ENCODE measurements at places on chromosomes 3 and 15. TPM values are rescaled to one million over a fixed set of nuclear protein-coding genes. Genes with fewer than 3 reads are reported as not detected.

- DNase-seq = peak; percentile 19
Observed at GRCh38 chr15:72342385-72342784, 22.4 kb upstream of the CELF6 start.

- peak; percentile 16 for DNase-seq
Observed at GRCh38 chr3:126473292-126474168, 2.2 kb downstream of the ZXDC start.

DNA sequence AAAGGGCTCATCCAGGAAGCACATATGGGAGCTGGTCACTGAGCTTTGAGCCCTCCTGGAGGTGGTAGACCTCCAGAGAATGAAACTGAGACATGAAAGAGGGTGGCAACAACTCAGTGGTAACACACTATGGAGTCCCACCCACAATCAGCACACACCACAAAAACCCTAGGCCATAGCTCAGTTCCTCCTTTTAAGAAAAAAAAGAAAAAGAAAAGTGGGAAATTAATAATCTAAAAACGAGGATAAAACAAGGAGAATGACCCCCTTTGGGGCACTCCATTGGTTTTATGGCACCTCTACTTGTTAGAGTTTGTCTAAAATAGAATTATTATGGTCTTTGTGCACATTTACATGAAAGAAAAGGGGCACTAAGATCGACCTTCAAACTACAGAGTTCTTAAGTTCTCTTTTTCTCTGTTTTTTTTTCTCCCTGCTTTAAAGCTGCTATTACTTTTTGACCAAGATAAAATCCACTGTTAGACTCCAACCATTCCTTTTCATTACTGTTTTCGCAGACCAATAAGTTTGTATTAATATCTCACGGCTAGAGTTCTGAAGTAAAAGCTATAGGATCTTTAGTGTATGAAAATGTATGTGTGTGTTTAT lies 40.2 kb upstream of the ZBTB20 start:
- no peak for DNase-seq

DNA sequence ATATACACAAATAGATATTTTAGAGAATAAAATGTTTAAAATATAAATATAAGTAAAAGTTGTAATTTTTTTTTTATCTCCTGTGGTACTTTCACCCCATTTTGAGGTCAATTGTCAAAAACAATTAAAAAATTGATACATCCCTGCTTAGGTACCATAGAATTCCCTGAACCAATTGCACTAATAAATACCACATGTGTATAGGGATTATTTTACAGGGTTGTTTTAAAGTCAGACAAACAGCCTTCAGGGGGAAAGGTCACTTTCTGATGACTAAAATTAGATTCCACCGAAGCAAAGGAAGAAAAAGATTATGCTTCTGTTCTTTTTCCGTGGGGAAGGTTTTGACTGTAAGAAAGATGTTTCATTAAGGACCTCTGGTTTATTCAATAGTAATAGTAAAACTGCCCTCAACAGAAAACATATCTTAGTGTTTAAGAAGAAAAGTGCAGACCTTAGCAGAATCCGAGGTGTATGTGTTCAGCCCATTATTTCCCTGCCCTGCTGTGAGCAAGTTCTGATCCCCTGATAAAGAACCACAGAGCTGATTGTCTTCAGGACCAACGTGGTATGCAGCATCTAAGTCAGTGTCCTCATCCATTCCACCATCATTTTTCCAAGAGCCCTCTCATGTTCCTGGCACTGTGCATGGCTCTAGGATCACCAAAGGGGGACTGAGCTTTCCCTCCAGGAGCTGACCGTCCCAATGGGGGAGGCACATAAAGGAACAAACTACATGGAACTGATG lies 132.9 kb upstream of the IL12A start:
- no peak for DNase-seq

DNA sequence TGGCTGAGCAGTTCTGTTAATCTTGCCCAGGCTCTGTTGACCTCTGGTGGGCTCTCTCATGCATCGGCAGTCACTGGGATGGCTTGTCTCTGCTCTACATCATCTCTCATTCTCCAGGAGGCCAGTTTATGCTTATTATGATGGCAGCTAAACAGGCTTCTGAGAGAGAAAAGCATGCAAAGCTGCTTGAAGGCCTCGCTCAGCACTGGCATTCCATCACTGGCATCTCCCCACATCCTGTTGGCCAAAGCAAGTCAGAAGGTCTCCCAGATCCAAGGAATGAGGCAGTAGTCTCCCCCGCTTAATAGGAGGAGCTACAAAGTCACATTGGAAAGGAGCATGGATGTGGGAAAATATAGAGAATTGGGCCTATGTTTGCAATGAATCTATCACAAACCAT lies 212.6 kb downstream of the ZNF621 start:
- DNase-seq = no peak

GRCh38 chr3:3084890-3085289 lies 25.3 kb downstream of the IL5RA start:
- DNase-seq = no peak

- DNase-seq = peak; percentile 39
Observed at GRCh38 chr3:195001961-195002861, 268.7 kb downstream of the XXYLT1 start.

DNA sequence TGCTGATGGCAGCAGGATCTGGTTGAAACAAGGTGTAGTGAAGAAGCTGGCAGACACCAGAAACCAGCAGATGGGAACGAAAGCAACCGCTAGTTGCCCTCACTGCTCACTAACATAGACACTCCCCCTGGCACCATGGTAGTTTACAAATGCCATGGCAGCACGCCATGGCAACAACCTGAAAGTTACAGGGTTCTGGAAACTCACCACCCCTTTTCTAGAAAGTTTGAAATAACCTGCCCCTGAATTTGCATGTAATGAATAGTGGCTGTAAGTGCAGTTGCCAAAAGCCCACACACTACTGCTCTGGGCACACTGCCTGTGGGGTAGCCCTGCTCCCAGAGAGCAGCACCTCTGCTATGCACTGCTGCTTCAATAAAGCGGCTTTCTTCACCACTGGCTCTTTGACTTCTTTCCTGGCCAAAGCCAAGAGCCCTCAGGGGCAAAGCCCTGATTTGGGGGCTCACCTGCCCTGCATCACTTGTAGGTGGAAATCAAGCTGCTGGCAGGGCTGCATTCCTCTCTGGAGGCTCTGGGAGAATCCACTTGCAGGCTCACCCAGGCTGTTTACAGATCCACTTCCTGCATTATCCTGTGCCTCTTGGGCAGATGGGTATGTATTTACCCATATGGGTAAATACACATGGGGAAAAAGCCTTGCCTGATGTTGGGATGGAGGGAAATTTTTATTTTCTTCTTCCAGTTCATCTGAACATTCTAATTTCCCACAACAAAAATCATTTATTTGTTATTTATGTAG lies 2.0 kb upstream of the GP9 start:
- DNase-seq = peak; percentile 29

DNA sequence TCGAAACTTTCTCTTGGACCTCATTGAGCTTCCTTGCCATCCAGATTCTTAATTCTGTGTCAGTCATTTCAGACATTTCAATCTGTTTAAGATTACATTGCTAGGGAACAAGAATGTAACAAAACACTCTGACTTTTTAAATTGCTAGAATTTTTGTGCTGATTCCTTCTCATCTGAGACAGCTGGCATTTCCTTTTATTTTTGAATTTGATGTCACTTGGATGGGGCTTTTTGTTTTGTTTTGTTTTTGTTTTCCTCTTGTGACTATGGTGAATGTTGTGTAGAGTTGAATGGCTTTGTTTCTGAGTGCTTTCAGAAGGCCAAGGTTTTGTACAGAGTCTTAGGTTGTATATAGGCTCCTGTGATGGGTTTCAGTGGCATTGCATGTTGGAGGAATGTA lies 1129.3 kb downstream of the NAALADL2 start:
- DNase-seq = no peak

- DNase-seq = no peak
Observed at GRCh38 chr3:4996223-4996765, 17.1 kb downstream of the BHLHE40 start.

- no peak for DNase-seq
Observed at GRCh38 chr3:73699327-73699726, 74.6 kb upstream of the PDZRN3 start.

DNA sequence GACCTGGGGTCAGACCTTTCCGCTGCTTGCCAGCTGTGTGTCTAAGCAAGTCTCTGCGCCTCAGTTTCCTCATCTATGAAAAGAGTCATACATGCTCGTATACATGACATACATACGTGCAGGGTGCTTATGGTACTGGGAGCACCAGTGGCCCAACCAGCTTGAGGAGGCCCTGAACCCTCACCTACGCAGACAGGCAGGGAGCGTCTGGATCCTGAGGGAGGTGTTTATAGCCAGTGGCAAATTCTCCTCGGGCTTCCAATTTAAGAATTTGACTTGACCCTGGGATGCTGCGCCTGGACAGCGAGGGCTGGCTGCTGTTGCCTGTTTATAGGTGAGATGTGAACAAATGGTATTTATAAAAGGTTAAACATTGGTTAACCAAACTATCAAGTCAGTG lies 17.7 kb upstream of the FGD5 start:
- DNase-seq = no peak

DNA sequence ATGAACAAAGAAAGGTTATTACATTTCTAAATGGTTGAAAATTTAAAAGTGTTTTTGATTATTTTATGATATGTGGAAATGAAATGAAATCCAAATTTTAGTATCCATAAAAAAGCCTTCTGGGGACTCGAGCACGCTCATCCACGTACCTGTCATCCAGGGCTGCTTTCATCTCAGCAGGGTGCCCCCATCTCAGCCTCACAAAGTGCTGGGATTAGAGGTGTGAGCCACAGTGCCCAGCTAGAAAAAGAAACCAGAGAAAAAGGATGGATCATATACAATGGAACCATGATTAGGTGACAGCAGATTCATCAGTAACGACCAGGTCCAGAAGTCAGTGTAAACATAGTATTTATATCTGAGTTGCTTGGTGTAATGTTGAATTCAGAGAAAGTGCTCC lies 49.7 kb downstream of the STARD5 start:
- no peak for DNase-seq

- no peak for DNase-seq
Observed at GRCh38 chr3:50388016-50388719, 28.8 kb upstream of the TMEM115 start.

DNA sequence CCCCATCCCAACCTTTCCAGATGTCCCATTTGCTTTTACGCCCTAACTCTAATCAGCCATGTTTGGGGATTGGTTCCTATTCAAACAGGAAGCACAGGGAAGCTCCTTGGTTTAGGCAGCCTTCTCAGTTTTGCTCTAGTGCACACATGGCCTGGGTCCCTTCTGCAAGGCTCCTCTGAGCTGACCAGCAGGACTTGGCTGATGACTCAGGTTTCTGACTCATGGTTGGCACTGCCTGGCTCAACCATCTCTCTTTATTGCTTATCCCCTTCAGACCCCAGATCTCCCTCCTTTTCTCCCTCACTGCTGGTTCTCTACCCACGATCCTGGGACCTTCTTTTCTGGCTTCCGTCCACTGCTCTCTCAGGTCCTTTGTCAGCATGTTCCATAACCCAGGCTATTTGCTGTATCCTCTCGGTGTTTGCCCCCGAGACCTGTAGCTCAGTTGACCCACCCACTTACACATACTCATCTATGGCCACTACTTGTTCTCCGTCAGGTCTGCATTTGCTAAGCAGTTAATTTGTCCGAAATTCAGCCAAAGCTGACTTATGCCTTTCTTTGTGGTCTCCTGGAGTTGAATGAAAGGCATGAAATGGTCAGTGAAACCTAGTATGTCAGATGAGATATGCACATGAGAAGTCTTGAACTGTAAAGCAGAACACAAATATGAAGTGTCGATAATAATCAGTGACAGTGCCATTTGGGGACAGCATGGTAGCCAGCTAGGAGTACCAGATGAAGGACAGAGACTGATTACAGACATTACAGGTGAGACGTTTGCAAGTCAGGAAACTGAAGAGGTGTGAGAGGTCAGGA lies 323.5 kb upstream of the ROPN1 start:
- no peak for DNase-seq

- no peak for DNase-seq
Observed at GRCh38 chr3:113329757-113330156, 111.5 kb downstream of the CFAP44 start.

DNA sequence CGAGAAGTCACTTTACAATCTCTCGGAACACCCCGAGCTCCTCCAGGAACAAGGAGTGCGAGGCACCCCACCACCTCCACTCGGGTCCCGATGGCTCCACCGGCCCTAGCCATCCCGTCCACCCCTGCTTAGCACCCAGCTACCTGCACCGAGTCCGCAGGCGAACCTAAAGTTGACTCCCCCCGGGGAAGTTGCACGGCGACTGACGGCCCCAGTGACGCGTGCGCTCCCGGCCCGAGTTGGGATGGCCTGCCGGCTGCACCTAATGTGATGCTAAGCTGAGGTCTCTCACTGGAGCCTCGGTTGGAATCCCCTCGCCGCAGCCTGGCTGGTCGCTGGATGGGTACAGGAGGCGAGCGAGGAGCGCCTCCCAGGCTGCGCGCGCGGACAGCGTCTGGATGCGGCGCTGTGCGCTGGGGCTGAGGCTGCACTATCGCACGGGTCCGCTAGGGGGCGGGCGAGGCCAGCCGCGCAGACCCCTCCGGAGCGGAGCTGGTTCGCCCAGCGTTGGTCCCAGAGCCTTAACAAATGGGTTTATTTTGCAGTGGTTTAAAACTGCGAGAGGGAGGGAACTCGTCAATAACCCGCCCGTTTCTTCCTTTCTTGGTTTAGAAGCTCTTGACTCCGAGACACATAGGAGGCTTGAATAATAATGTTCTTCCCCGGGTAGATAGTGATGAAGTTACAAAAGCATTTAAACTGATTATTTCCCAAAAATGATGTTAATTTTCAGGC lies at the start of gene OXTR:
OXTR (minus strand) TSS at position 526 of the 735 bp plus-strand sequence. CDS start 1,426 bp downstream, outside the sequence.
- peak; percentile 53 for DNase-seq

- DNase-seq = no peak
Observed at GRCh38 chr15:43799945-43800285, at the start of gene SERINC4. SERINC4 (minus strand) TSS chr15:43800220; CDS start chr15:43799986, 234 bp downstream.

The ALDH1A2 gene
- total RNA-seq = not detected

The CCR9 gene
- total RNA-seq = not detected

The KBTBD13 gene
- not detected for total RNA-seq

The IL5RA gene
- total RNA-seq = 3.7 TPM

The RBMS3 gene
- total RNA-seq = 5.9 TPM

The PIGBOS1 gene
- 9.4 TPM for total RNA-seq

The DUOX2 gene
- not detected for total RNA-seq

The CSTA gene
- not detected for total RNA-seq

The NEK10 gene
- 3.9 TPM for total RNA-seq

The RAB6B gene
- 0.94 TPM for total RNA-seq

The RCN2 gene
- total RNA-seq = 17.3 TPM

The LRIG1 gene
- 81.3 TPM for total RNA-seq

The SELENOT gene
- total RNA-seq = 102 TPM

The CHMP2B gene
- total RNA-seq = 35.4 TPM

The SMCO1 gene
- not detected for total RNA-seq
